ENCODE measurements at places on chromosomes 2 and 18. TPM values are rescaled to one million over a fixed set of nuclear protein-coding genes. Genes with fewer than 3 reads are reported as not detected.
A peak's percentile ranks its signal among the peaks of the same experiment; 100 is the strongest.

DNA sequence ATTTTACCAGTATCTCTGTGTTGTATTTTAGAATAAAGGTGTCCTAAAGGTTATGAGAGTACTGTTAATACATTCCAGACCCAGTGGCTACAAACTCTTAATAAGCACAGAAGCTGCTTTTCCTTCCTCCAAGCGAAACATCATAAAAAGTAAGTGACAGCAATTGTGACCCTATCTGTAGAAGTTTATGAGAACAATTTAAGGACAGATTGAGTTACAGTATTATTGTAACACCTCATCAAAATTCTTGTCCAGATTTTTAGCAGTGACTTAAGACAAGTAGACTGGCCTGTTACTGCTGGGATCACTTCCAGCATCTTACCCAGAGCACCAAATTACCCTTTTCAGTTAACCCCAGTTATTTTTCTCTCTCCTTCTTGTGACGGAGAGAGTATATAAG, 154.6 kb downstream of the ERBB4 start:
- no peak for DNase-seq
- H3K36me3 ChIP-seq = no peaks in the 10 kb centered on the region
- no peak overlapping the region for H3K27ac ChIP-seq
- no peak overlapping the region for H3K4me3 ChIP-seq

DNA sequence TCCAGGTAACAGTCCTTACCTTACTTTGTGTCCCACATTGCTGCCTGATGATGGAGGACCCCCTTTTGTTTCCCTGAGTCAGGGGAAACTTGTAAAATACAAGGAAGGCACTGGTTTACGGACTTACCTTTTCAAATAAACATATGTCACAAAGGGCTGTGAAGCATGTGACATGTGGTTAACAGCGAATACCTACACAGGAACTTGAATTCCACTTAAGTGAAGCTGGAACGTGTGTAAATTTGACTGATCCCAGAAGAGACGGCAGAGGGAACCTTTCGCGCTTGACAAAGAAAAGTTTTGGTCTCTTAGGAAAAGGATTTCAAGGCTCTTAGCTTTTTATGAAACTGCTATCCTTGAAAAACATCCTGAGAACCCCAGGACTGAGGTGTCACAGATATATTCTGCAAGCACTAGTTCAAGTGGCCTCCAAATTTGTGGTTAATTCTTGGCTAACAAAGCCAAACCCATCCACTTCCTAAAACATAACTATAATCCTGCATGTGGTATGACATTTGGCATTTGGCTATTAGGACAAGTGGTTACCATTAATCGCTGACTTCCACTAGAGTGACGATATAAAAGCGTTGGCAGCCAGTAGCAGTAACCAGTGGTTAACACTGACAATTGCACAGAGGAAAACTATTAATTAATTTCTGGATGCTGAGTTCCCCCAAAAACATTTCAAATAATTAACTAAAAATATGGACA, 55.6 kb downstream of the ITGB6 start:
- H3K4me1 ChIP-seq = no peaks in the 10 kb centered on the region
- H3K36me3 ChIP-seq = no peaks in the 10 kb centered on the region
- no peak overlapping the region for H3K4me3 ChIP-seq
- H3K27ac ChIP-seq = peak overlapping the region; percentile 85
- H3K27me3 ChIP-seq = no peaks in the 10 kb centered on the region

DNA sequence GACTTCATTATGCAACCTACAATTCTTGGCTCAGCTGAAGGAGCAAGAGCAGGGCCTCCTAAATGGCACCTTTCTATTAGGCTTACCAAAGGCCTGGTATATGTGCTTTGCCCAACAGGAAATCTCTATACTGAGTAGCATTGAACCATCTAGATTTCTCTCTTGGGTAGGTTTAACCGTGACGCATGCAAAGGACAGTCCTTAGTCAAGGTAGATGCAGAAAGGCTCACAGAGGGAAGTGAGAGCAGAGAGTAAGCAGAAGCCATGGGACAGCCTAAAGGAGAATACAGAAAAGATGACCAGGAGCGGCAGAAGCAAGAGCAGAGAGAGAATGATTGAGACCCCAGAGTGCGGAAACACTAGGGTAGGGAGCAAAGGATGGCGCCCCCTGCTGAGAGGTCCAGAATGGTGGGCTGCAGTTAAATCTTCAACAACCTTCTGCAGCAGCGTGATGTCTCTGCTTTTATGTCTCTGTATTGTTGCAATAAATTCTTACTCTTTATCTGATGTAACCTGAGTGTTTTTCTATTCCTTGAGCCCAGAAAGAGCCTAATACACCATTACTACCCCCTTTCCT, 4.7 kb upstream of the OSBPL1A start:
- no peaks in the 10 kb centered on the region for H3K4me1 ChIP-seq
- H3K4me3 ChIP-seq = no peak overlapping the region
- no peaks in the 10 kb centered on the region for H3K36me3 ChIP-seq
- H3K27me3 ChIP-seq = no peaks in the 10 kb centered on the region

- H3K36me3 ChIP-seq = no peaks in the 10 kb centered on the region
- no peak overlapping the region for H3K4me3 ChIP-seq
- DNase-seq = no peak
- H3K27ac ChIP-seq = no peak overlapping the region
- no peaks in the 10 kb centered on the region for H3K27me3 ChIP-seq
These were observed 57.2 kb upstream of the LDLRAD4 start for GRCh38 chr18:13161276-13161899.

GRCh38 chr18:66724664-66725356, 120.9 kb upstream of the CDH19 start:
- DNase-seq = peak; percentile 67
- no peaks in the 10 kb centered on the region for H3K4me1 ChIP-seq
- no peaks in the 10 kb centered on the region for H3K36me3 ChIP-seq
- H3K4me3 ChIP-seq = no peak overlapping the region
- H3K27ac ChIP-seq = no peak overlapping the region

DNA sequence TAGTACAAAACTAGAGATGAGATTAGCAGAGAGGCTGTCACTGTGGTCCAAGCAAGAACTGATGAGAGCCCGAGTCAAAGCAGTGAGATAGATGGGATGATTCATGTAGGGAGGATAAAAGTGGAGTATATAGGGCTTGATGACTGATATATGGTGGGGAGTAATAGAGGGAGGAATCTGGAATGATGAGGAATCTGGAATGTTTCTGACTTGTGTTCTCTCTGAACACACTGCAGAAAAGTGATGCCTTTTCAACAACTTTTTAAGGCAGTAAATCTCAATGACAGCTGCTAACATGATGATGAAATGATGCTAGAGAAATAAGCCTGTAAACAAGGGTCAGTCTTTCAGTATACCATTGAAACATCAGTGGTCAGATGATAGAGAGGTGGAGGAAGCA, 143.5 kb upstream of the SP5 start:
- no peak for DNase-seq
- H3K27me3 ChIP-seq = no peaks in the 10 kb centered on the region
- no peaks in the 10 kb centered on the region for H3K36me3 ChIP-seq

DNA sequence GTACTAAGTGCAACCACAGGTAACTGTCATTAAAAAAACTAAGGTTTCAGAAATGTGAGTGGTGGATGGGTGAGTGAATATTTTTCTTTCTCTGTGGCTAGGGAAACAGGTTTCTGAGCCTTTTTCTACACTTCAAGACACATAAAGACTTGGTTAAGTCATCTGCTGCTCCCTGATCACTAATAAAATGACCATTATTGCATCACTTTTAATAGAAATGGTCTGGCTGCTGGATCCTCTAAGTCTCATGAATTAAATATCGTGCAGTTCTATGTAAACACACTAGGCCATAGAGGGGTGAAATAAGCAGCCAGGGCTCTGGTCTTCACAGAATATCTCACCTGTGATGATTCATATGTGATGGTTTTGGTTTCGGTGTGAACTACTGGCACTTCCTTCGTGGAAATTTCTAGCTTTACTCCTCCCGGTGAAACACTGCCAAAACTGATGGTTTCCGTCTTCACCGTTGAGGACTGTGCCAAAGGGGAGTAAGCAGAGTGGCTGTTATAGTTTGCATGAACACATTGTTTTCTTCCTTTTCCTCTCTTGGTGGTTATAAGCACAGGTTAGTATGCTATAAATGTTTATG, 100.4 kb upstream of the ZBTB14 start:
- H3K27ac ChIP-seq = no peak overlapping the region
- H3K4me3 ChIP-seq = no peak overlapping the region
- no peak for DNase-seq
- no peaks in the 10 kb centered on the region for H3K27me3 ChIP-seq

- H3K4me3 ChIP-seq = no peak overlapping the region
- DNase-seq = peak; percentile 74
- H3K4me1 ChIP-seq = no peaks in the 10 kb centered on the region
These were observed 68.5 kb downstream of the COPS8 start for GRCh38 chr2:237154082-237154638.

DNA sequence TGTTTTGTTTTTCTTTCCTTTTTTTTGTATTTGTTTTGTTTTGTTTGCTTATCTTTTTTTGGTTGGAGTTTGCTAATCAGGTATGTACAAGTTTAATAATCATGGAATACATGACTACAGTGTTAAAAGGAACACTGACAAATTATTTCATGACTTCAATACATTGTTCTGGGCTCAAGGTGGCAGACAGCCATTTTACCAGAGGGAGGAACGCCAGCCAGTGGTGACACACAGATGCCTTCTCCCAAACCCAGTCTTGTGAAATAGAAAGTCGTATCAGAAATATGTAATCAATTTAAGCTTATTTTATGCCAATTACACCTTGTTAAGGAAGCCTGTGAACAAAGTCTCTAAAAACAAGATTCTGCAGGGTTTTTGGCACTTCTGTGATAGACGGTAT, 264.0 kb upstream of the EPHA4 start:
- H3K36me3 ChIP-seq = no peaks in the 10 kb centered on the region
- no peaks in the 10 kb centered on the region for H3K27me3 ChIP-seq
- no peak for DNase-seq
- H3K27ac ChIP-seq = no peak overlapping the region
- H3K4me1 ChIP-seq = no peaks in the 10 kb centered on the region

GRCh38 chr2:119112770-119113488, 45.6 kb downstream of the C1QL2 start:
- peaks cover 3% of the 10 kb centered on the region for H3K27me3 ChIP-seq
- H3K27ac ChIP-seq = no peak overlapping the region
- no peaks in the 10 kb centered on the region for H3K36me3 ChIP-seq

DNA sequence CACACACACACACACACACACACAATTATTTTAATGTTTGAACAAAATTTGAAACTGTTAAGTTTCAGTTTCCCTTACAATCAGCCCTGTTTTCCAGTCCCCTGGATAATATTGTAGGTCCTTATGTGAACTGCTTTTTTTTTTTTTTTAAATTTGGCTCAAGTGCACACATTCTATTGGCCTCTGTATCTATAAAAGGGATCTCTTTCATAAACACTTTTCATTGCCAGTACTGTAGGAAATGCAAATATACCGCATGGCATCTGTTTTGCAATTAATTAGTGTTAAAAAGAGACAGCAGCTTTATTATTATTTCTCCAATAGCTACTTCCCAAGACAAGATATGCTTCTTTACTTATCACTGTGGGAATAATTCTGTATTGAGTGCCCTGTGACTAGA, 738.7 kb downstream of the EPHA4 start:
- H3K27me3 ChIP-seq = no peaks in the 10 kb centered on the region
- H3K36me3 ChIP-seq = no peaks in the 10 kb centered on the region
- no peak overlapping the region for H3K27ac ChIP-seq
- peak; percentile 19 for DNase-seq
- no peak overlapping the region for H3K4me3 ChIP-seq
- H3K4me1 ChIP-seq = no peaks in the 10 kb centered on the region

- H3K36me3 ChIP-seq = peaks cover 7% of the 10 kb centered on the region
- no peak overlapping the region for H3K4me3 ChIP-seq
- H3K4me1 ChIP-seq = no peaks in the 10 kb centered on the region
- H3K27ac ChIP-seq = no peak overlapping the region
- H3K27me3 ChIP-seq = no peaks in the 10 kb centered on the region
- DNase-seq = no peak
These were observed 273.8 kb downstream of the ZNF521 start for GRCh38 chr18:25077944-25078723.

DNA sequence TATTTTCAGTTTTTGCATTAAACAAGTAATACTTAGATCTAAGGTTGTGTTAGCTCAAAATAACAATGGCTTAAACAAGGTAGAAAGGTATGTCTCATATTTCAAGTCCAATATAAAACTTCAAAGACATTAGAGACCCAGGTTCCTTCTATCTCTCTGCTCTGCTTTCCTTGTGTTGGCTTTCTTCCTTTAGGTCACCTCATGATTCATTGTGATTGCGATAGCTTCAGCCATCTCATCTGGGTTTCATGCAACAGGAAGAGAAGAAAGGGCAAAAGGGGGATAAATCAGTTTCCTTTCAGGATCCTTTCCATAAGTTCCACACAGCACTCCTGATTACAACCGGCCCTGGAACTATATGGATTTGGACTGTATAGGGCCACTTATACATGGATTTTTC, 16.0 kb upstream of the TBR1 start:
- H3K27ac ChIP-seq = no peak overlapping the region
- H3K36me3 ChIP-seq = peaks cover 24% of the 10 kb centered on the region
- no peak overlapping the region for H3K4me3 ChIP-seq

- H3K4me1 ChIP-seq = peaks cover 20% of the 10 kb centered on the region
- H3K4me3 ChIP-seq = no peak overlapping the region
- H3K36me3 ChIP-seq = no peaks in the 10 kb centered on the region
- DNase-seq = no peak
These were observed 87.4 kb downstream of the RNF144A start for GRCh38 chr2:7004636-7005035.

GRCh38 chr2:157271590-157272203, 14.2 kb downstream of the GALNT5 start:
- H3K36me3 ChIP-seq = no peaks in the 10 kb centered on the region
- H3K4me1 ChIP-seq = no peaks in the 10 kb centered on the region
- H3K27me3 ChIP-seq = no peaks in the 10 kb centered on the region
- no peak for DNase-seq
- no peak overlapping the region for H3K4me3 ChIP-seq

GRCh38 chr2:27042985-27043634, 8.4 kb upstream of the AGBL5 start:
- H3K27me3 ChIP-seq = no peaks in the 10 kb centered on the region
- no peaks in the 10 kb centered on the region for H3K4me1 ChIP-seq
- no peak overlapping the region for H3K27ac ChIP-seq
- no peak for DNase-seq
- peaks cover 17% of the 10 kb centered on the region for H3K36me3 ChIP-seq

GRCh38 chr18:54100466-54100865, 124.0 kb downstream of the MBD2 start:
- H3K27ac ChIP-seq = no peak overlapping the region
- no peak overlapping the region for H3K4me3 ChIP-seq
- H3K36me3 ChIP-seq = no peaks in the 10 kb centered on the region
- no peaks in the 10 kb centered on the region for H3K4me1 ChIP-seq

DNA sequence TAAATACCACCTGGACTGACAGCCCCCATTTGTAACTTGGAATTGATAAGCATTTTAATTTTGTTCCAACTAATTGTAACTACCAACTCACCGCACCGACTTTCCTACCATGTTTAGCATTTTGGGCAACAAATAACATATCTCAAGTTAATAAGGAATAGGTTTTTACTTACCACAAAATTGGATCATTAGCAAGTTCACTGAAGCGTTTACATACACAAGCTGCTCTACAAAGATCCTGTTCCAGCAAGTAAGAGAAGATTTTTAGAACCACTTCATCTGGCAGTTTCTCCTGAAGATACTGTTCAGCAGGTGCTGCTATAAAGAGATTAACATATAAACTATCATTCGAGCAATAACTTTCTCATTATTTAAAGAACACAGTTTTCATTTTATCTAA, 55.7 kb downstream of the MSH6 start:
- peaks cover 13% of the 10 kb centered on the region for H3K36me3 ChIP-seq
- no peak overlapping the region for H3K4me3 ChIP-seq
- H3K4me1 ChIP-seq = no peaks in the 10 kb centered on the region
- no peak for DNase-seq
- H3K27me3 ChIP-seq = no peaks in the 10 kb centered on the region
- H3K27ac ChIP-seq = no peak overlapping the region

SPC25 gene
- 0.67 TPM for total RNA-seq

CREG2 gene
- total RNA-seq = not detected

CTAGE1 gene
- 0.06 TPM for total RNA-seq

PRKAG3 gene
- total RNA-seq = not detected

IMP4 gene
- 88.5 TPM for total RNA-seq

TDRD15 gene
- not detected for total RNA-seq

TIGD1 gene
- total RNA-seq = 6.0 TPM

RUFY4 gene
- total RNA-seq = 0.31 TPM

Data from lung (tissue), 17 donors.